ENCODE measurements at places on chromosomes 2 and 18. TPM values are rescaled to one million over a fixed set of nuclear protein-coding genes. Genes with fewer than 3 reads are reported as not detected.

The FER1L5 gene
- total RNA-seq: not detected

The GTF2A1L gene
- not detected for total RNA-seq

The POTEE gene
- total RNA-seq: 0.09 TPM

The RNF138 gene
- total RNA-seq: 17.5 TPM

The UBE2E3 gene
- total RNA-seq: 73.1 TPM

The CAVIN2 gene
- total RNA-seq: 52.2 TPM

The GALNT13 gene
- 9.3 TPM for total RNA-seq

The SLC4A5 gene
- 0.34 TPM for total RNA-seq

The MAB21L4 gene
- 0.29 TPM for total RNA-seq

The CCT4 gene
- total RNA-seq: 310 TPM

The APCDD1 gene
- 0.07 TPM for total RNA-seq

The TANC1 gene
- total RNA-seq: 8.3 TPM

The ANTXR1 gene
- total RNA-seq: 164 TPM

The NEU2 gene
- total RNA-seq: not detected

The SRD5A2 gene
- total RNA-seq: 0.02 TPM

The HAAO gene
- not detected for total RNA-seq

The TUBA4B gene
- 0.16 TPM for total RNA-seq

The LAMA1 gene
- 0.13 TPM for total RNA-seq

The SERPINB13 gene
- not detected for total RNA-seq

The UGT1A4 gene
- total RNA-seq: 0.07 TPM

The POTEC gene
- not detected for total RNA-seq

The MOGAT1 gene
- total RNA-seq: not detected

The SMARCAL1 gene
- total RNA-seq: 15.6 TPM

The MRO gene
- 0.05 TPM for total RNA-seq

The HOXD3 gene
- not detected for total RNA-seq

All from A549 treated with dexamethasone at 1 μM for 4 hours (cell line).